ENCODE measurements at places on chromosomes 1 and 21.

DNA sequence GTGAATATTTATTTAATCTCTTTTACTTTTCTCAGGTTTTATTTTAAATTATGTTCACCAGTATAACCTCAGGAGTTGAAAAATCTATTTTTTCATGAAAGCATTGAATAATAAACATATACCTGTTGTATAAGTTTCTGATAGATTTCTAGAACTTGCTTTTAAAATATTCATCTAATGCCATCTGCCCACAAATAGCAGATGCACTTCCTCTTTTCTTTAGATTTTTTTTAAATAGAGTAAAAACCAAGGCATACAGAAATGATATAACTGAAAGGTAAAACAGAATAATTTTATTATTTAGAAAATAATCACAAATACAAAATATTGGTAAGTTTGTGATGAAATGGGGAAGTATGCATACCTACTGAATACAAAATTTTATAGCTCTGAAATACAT lies 130.7 kb upstream of the PRMT6 start:
- DNase-seq: no peak

DNA sequence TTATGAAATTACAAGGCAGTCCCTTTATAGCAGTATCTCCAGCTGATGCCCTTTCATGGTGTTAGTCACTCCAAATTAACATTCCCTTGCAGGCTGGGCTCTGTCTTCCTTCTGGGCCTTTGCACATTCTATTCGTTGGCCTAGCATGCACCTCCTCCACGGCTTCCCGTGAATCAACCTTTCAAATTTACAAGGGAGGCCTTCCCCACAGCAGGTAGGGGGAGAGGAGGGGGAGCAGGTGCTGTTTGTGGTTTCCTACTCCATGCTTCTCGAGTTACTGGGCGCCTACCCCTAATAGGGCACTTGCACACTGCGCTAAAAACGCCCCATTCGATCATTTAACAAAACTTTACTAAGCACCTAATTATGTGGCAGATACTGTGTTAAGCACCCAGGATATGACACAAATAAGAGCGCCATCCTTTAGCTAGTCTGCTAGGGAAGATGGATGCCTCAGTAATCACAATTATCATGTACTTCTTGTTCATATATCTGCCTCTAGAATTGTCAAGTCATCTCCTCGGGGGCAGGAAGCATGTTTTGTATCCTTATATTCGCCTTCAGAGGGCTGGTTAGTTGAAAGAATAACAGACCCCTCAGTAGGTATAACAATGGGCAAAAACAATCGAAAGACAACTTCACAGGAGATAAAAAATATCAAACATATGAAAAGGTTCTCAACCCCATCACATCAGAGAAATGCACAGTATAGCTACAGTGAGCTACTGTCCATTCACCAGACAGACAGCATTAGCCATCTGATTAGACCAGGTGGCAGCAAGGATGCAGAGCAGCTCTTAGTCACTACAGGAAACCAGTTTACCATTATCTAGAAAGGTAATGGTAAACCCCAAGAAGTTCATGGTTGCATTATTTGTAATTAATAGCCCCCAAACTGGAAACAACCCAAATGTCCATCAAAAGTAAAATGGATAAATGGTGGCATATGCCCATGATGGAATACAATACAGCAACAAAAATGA lies 1.7 kb upstream of the ADAR start:
- DNase-seq: no peak

GRCh38 chr1:10773851-10774614 lies 22.4 kb downstream of the CASZ1 start:
- DNase-seq: no peak

GRCh38 chr21:45363921-45364467 lies 41.0 kb upstream of the COL18A1 start:
- DNase-seq: peak; percentile 78

- DNase-seq: no peak
Observed at GRCh38 chr1:171780583-171781175, 781 bp upstream of the METTL13 start.

DNA sequence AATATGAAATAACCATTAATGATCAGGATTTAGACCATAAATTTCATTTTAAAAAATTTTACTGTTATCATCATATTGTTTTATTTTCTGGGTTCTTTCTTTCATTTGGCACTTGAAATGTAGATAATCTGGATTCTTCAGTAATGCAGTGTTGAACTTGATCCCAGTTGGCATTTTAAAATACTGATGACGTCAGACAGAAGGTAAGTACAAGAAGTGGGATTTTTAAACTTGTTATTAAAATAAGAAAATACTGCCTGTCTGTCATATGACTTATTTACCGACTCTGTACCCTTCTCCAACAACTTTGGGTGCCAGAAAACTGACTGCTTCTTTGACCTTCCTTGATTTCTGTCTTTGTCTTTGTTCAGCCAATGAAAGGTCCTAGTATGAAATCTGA lies 415.1 kb upstream of the NEGR1 start:
- DNase-seq: no peak

DNA sequence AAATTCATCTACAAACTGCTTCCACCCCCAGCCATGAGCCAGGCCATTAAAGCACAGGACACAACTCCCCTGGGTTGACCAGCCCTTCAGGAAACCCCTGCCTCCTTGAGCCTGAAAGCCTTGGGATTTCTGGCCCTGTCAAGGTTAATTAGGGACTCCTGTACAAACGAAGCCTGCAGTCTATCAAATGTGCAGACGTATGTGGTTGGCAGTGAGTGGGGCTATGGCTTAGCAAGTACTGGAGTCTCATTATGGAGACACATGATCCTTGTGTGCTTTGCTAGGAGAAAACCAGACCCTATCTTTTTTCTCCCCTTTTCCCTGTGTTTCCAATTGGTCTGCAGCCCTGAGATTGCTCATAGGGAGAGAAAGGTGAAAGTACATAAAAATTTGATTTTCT lies 588.3 kb upstream of the USP24 start:
- DNase-seq: no peak

DNA sequence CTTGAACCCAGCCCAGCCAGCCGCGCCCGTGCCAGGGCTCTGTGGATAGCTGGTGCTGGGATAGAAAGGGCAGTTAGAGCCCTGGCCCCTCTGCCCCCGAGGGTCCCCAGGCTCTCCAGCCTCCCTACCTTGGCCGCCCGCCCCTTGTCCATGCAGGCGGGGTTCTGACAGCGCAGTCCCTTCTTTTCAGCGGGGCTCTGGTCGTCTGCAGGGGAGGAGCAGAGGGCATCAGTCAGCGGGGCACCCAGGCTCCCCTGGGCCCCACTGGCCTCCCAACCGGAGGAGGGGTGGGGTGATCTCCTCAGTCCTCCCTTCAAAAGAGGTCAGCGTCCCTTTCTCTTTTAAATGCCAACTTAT lies 4.9 kb upstream of the PLEKHG5 start:
- DNase-seq: no peak

DNA sequence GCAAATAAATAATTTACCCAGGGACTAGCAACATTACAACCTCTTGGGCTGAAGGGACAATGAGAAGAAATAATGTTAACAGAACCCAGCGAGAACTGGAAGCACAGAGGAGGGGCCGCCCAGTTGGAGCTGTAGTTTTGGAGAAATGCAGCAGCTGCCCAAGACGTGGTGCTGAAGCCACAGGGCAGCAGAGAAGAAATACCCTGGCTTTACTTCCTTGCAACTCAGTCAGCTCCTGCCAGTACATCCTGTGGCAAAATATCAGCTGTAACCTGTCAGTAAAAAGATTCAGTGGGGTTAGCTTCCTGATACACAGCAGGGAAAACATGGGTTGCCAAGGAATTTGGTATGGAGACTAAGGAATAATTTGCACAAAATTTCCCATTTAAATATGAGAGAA lies 283.6 kb upstream of the USP25 start:
- no peak for DNase-seq

DNA sequence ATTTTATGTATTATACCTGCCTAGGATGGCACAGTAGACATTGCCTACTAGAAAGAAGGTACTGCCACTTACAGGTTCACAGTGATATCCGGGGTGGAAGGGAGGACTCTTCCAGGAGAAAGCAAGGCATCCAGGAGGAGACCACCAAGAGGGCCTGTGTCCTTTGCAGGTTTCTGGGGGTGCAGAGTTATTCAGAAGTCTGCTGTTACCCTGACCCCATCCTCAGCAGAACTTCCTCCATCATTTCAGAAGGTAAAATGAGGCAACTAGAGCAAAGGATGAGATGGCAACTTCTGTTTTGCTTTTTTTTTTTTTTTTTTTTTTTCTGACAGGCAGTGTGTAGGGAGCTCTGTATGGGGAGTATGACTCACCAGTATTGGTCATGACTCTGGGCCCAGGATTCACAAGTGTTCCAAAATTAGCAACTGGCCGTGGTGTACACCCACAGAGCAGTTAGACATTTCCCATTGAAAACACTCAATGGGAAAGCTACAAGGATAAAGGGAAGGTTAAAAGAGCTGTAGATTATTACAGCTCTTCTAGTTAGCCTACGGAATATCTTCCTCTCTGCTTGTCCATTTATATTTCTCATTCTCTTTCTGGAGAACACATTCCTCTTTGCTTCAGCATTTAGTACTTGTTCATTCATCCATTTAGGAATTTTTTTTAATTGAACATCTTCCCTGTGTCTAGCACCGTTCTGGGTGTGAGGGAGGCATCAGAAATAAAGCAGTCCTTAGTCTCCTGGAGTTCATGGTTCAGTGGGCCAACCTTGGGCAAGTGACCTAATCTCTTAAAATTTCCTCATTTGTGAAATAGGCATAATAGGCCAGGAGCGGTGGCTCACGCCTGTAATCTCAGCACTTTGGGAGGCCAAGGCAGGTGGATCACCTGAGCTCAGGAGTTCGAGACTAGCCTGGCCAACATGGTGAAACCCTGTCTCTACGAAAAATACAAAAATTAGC lies 50.5 kb upstream of the PPP2R5A start:
- DNase-seq: peak; percentile 76

DNA sequence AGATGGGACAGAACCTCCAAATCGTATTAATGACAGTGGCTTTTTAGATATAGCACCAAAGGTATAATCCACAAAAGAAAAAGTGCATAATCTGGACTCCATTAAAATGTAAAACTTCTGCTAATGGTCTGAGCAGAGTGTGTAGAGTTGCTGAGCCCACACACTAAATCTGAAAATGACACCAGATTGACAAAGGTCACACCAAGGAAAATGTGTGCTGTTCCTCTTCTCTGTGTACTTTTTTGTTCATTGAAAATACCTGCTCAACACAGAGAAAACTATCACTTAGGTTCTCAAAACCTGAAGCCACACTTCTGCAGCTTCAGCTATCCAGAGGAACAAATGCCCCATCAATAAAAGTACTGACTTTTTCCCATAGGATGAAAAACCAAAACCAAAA lies 146.2 kb downstream of the AK5 start:
- DNase-seq: no peak

GRCh38 chr1:226549937-226550671 lies 1.5 kb downstream of the STUM start:
- DNase-seq: peak; percentile 44

- no peak for DNase-seq
Observed at GRCh38 chr1:27475720-27476119, 14.2 kb downstream of the WASF2 start.

GRCh38 chr1:218990019-218990418 lies 183.7 kb upstream of the LYPLAL1 start:
- no peak for DNase-seq

DNA sequence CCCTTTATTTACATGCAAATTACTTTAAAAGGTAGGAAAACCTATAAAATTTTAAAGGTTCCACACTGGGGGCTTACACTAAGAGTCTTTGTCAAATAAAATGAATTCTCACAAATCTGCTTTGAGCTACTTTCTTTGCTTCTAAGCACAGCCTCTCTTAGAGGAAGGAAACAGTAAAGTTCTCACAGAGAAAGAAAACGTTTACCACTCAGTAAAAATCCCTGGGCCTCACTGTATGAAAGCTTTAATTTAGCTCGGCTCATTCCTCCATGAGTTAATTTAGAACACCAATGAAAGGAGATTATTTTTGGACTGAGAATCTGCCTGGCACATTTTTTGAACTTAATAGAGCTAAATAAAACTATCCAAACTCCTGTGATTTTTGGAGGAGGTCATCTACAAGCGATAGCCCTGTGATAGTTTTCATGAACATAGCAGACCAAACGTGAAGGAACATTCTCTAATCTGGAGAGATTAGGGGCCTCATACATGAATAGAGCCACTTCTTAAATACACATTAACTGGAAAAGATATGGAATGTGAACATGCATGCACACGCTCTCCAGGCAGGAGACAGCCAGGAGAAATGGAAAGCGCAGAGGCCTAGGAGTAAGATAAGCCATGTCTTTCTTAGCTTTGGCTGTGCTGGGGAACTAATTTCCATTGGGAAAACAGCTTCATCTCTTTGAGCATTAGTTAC lies 32.8 kb downstream of the PRRX1 start:
- DNase-seq: no peak

- no peak for DNase-seq
Observed at GRCh38 chr1:67137307-67137753, 2.6 kb upstream of the C1orf141 start.

DNA sequence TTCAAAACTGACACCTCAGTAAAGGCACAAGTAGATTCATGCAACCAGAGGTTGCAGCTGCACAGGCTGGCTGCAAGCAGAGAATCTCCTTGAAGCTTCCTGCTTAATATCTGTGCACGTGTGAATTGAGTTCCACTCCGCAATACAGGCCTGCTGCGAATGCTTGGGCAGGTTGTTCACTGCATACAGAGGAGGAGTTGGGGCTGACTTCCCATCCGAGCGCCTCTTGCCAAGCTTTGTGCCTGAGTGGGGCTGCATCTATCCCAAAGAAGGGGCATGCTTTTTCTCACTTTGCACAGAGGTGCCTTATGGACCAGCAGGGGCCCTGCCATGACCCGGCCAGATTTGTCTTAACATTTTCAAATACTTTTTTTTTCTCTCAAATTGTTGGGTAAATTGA lies 17.9 kb upstream of the PADI1 start:
- no peak for DNase-seq

GRCh38 chr1:226966683-226967082 lies 26.6 kb downstream of the COQ8A start:
- DNase-seq: no peak

DNA sequence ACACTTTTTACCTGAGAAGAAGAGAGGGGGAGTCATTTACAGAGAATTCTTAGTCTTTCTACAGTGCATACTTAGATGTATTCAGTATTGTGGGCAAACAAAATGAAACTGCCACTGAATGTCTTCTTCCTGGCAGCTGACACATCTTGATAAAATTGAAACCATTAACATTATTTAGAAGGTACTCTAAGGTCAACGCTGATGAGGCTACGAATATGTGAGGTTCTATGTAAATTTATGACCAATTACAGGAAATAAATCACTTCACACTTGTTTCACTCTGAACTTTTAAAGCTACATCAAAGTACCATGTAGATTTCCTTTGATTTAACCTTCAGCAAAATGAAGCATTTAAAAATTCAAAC lies 51.3 kb upstream of the GFI1 start:
- no peak for DNase-seq

DNA sequence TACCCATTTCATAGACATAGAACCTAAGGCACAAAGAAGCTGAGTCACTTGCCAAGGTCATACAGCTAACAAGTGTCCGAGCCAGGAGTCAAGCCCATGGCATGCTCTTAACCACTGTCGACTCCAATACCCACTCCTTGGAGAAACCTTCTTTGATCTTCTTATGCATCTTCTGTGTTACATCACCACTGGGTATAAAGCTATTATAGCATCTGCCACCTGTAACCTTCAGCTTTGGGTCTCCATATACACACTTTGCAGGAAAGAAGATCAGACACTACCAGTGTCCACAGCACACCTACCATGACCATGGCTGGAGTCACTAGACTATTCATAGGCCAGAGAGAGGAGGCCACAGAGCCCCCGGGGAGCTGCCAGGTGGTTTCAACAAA lies 29.1 kb downstream of the GPA33 start:
- no peak for DNase-seq

- no peak for DNase-seq
Observed at GRCh38 chr1:50658459-50659076, 235.3 kb upstream of the DMRTA2 start.

Data from thyroid gland (tissue), 4 donors.